T-helper 22 cell (primary cell): ENCODE measurements at places on chromosomes 3 and 15.

- DNase-seq: no peak
Observed at GRCh38 chr3:29594261-29594660, 313.4 kb downstream of the RBMS3 start.

DNA sequence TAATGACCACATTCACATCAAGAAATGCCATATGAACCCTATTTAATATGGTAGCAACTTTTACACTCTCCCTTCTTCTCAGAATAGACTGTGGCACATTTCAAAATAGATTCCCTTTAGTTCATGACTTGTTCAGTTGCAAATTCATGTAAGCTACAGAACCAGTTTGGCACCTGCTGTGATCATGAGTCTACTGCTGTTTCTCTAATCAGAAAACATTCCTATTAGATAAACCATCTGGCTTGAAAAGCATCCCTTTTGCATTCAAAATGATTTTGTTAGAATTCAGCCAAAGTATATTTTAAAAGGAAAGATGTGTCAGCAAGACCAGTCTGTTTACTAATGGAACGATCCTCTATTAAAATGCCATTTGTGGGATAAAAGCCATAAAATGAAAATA lies 304.4 kb downstream of the BCHE start:
- no peak for DNase-seq

DNA sequence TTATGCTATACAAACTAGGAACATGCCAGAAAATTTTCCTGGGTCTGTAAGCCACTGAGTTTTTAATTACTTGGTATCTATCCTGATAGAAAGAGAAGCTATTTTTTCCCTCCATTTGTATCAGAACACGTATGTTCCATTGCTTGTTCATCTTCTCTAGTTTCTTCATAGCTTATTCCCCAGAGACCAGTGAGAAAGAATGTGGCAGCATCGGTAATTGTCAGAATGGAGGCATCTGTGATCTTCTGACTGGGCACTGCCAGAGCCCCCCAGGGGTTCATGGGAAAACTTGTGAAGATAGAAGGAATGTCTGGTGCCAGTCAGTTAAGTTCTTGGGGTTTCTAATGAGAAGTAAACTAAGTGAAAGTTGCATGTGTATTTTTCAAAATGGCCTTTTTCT lies 720.2 kb upstream of the GOLIM4 start:
- DNase-seq: no peak

- no peak for DNase-seq
Observed at GRCh38 chr3:79604681-79605080, 163.1 kb downstream of the ROBO1 start.

DNA sequence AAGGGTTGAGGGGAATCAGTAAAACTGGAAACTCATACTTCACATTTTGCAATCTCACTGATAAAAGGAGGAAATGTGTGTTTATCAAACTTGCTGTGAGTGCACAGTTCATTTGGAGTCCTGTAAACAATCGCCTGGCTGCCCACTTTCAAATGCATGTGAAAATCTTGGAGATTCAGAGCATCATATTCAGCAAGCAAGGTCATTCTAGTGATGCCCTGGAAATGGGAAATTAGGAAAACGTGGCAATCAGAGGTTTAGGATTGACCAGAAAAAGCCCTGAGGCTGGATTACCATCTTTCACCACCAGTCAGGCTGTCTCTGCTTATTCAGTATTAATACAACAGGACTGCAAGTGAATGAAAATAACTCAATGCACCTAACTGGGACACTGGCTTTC lies 23.9 kb downstream of the DPH6 start:
- DNase-seq: no peak

DNA sequence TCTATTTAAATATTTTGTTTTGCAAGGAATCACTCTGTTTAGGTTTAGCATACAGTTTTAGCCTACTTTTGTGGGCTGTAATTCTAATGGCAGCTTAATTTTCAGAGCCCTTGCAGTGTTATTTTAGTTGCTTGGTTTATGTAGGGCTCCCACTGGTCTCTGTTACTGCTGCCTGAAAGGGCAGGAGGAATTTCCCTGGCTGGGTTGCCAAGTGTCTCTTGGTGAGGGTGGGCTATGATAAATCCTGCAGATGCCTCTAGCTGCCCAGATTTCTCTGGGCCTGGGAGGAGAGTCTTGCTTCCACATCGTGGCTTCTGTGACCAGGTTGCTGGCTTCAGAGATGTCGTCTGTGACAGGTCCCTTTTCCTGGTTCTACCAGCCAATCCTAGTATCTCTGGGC lies 36.2 kb downstream of the ILDR1 start:
- DNase-seq: no peak

DNA sequence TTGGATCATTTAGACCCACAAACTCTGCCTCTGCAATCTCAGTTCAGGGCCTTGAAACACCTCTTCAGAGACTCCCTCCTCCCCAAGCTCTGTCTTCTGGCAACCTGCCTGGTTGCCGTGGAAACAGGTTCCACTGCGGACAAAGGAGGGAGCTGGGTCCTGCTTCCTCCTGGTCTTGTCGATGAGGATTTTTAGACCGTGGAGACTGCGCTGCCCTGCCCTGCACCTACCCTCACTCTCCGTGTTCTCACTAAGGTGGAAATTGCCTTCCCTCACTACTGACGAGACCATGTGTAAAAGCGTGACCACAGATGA lies at the start of gene RTP1:
Gene RTP1, plus strand, starts transcription at position 152 of the 315 bp plus-strand sequence. Its CDS starts 30 bp downstream, at position 182.
- no peak for DNase-seq

GRCh38 chr3:128497305-128498126 lies 4.5 kb upstream of the GATA2 start:
- peak; percentile 23 for DNase-seq

DNA sequence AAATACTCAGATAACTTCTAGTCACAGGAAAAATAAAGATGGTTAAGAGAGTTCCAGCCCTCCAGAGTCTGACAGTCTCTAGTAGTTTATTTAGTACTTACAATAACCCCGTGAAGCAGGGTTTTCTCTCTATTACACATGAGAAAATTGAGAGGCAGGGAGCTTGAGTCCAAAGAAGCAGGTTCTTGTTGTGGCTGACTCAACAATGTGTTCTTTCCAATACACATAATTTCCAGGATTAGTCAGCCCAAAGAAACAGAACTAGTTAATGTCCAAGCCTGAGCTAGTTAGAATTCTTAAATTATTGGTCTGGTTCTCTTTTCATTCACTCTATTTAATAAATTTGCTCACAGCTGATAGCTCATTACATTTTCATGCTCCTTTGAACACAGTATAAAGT lies 49.9 kb downstream of the ALDH1A2 start:
- DNase-seq: no peak
